Epithelial cell of proximal tubule (primary cell): ENCODE measurements at places on chromosomes 13 and 19.
A peak's percentile ranks its signal among the peaks of the same experiment; 100 is the strongest.

DNA sequence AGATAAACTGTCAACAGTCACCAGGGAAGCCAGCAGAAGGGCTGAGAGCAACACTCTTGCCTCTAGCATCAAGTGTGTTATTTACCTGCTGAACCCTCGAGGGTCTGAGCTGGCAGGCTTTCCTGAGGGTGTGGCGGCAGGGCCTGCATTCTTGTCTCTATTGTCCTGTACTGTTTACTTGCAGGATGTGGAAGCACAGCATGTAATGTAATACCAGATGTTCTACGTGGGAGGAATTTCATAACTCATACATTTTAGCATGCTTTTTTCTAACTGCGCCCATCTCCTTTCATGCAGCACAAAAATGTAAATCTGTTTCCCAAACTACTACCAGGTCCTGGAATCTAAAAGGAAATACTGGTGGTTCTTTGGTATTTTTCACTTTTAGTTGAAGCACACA lies 153.1 kb downstream of the RGCC start:
- no peak for DNase-seq

GRCh38 chr13:96473526-96474180 lies 383.7 kb downstream of the HS6ST3 start:
- DNase-seq, result no peak

DNA sequence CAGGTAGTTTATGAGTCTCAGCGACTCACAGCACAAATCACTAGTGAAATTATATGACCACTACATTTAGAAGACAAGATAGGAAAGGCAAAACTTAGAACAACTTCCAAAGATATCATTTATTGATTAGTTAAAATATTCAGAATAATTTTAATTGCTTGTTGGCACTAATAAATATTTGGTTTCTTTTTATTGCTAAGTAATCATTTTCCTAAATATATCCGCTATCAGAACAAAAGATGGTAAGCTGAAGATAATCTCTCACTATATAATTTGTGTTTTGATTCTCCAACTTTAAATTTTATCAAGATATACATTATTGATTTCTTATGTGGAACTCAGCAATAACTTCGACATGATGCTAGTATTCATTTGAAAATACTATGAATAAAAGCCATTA lies 248.5 kb downstream of the DIAPH3 start:
- no peak for DNase-seq

GRCh38 chr19:45103156-45103507 lies 10.2 kb downstream of the PPP1R37 start:
- DNase-seq, result no peak

- DNase-seq, result no peak
Observed at GRCh38 chr19:33080761-33081681, at the start of gene GPATCH1. GPATCH1 (plus strand) TSS chr19:33081181; CDS start chr19:33081194, 13 bp downstream.

- peak; percentile 4 for DNase-seq
Observed at GRCh38 chr13:48078251-48078656, 16.6 kb downstream of the MED4 start.
